ENCODE measurements at places on chromosomes 3 and 15.

GRCh38 chr15:51302480-51302879, 35.9 kb downstream of the CYP19A1 start:
- no peak for DNase-seq

GRCh38 chr3:54198556-54198955, 76.2 kb downstream of the CACNA2D3 start:
- no peak for DNase-seq

- no peak for DNase-seq
These were observed 137.8 kb downstream of the ALCAM start for GRCh38 chr3:105504440-105504951.

DNA sequence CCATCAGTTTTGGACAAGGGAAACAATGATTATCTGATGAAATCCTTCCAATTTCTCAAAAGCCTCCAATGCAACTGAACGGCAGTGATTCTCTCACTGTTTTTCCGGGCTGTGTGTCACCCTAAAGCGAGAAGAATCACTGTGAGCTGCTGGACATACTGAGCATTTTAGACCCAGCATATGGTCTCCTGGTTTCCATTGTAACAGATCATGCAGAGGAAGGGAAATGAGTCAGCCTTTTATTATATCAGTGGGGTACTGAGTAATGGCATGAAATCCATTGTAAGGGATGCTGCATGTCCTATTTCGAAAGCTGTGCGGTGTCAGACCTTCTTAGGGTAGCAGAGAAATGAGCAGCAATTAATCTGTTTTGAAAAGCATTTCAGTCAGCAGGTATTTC, 287.1 kb downstream of the IL5RA start:
- DNase-seq: no peak

DNA sequence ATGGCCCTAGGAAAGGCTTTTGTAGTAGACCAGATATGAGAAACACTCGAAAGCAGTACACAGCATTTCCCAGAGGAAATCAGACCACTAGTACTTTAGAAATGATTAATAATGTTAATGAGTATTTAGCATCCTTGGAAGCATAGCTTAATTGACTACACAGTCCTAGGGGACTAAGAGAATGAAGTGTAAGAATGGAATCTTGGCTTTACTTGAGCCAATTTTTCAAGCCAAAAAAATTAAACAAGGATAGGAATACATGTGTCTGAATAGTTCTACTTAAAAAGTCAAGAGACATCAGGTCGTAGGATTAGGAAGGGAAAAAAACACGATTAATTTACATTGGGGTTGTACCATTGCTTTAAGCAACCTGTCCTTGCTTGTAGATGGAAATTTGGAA, 38.2 kb downstream of the DPPA2 start:
- DNase-seq: no peak

DNA sequence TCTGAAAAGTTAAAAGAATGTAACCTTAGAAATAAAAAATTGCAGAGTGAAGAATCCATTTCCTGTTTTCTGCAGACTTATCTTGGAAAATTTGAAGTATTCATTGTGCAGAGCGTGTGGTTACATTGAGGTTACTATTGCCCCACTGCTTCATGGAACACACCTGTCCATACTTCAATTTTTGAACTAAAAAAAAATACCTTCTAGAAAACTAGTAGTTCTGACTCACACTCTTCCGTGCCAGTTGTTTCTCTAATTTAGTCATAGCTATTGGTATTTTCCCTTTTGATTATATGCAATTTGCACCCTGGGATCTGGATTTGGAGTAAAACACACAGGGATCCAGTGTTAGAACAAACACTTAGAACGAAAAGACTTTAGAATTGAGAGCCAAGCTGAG, 111.8 kb upstream of the LYSMD4 start:
- no peak for DNase-seq

- no peak for DNase-seq
These were observed 60.1 kb downstream of the MBNL1 start for GRCh38 chr3:152328841-152329240.
